HL-60 (cell line): ENCODE measurements at places on chromosomes 3 and 15.
A peak's percentile ranks its signal among the peaks of the same experiment; 100 is the strongest.

DNA sequence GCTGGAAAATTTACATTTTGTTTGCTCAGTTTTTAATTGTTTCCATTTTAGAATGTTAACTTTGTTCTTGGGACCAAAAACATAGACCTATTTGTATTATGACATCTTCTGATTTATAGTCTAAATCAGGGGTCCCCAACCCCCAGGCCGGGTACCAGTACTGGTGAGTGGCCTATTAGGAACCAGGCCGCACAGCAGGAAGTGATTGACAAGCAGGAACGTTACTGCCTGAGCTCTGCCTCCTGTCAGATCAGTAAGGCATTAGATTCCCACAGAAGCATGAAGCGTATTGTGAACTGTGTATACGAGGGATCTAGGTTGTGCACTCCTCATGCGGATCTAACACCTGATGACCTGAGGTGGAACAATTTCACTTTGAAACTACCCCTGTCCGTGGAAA is 51.9 kb downstream of the GHSR start:
- DNase-seq: no peak

GRCh38 chr3:127915115-127915936 is at the start of gene KBTBD12:
Gene KBTBD12, plus strand, starts transcription at chr3:127915232. Its CDS starts 7,830 bp downstream, at chr3:127923062.
- DNase-seq: no peak

DNA sequence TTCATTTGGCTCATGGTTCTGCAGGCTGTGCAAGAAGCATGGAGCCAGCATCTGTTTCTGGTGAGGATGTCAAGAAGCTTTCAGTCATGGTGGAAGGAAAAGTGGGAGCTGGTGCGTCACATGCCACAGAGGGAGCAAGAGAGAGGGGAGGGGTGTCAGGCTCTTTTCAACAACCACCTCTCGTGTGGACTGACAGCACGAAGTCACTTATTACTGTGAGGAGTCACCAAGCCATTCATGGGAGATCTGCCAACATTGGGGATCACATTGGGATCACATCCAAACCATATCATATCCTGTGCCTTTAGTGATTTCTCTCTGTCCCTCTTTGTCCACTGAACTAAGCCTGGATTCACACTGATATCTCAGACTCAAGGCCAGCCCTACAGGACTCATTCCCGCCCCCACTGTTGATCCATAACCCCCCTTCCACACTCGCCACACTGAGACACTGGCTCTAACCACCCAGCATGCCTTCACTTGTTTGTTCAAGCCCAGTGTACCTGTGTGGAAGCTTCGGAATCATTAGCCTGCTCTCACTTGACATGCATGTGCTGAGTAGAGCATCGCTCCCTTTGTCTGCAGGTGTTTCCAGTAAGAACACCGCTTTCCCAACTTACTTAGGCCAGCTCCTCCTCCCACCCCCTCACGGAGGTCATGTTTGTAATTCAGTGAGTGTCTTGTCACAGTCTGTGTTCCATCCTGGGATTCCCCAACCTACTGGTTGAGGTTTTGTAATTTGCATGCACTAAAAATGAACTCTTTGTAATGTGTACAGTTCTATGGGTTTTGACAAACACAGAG is 132.2 kb downstream of the KLF13 start:
- no peak for DNase-seq

DNA sequence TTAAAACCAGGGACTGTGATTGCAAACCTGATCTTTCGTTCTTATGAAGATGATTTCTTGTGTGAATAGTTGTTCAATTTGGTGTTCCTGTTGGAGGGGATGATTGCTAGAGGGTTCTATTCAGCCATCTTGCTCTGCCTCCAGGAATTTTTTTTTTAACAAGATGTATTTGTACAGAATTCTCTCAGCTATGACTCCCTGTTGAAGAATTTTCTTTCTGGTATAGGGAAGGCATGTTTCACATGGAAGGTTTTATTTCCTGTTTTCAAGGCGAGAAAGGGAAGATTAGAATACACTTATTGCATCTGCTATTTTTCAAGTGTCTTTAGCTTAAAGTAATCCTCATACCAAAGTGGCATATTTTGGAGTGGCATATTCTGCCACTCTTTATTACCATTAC is 5.6 kb upstream of the LRRC34 start:
- no peak for DNase-seq

GRCh38 chr3:26087751-26088150 is 297.9 kb downstream of the OXSM start:
- no peak for DNase-seq

GRCh38 chr15:72047020-72047419 is 70.9 kb downstream of the MYO9A start:
- DNase-seq: no peak

GRCh38 chr15:33068511-33068990 is 126.0 kb downstream of the FMN1 start:
- no peak for DNase-seq

GRCh38 chr15:78889000-78889399 is 16.3 kb downstream of the MORF4L1 start:
- no peak for DNase-seq

DNA sequence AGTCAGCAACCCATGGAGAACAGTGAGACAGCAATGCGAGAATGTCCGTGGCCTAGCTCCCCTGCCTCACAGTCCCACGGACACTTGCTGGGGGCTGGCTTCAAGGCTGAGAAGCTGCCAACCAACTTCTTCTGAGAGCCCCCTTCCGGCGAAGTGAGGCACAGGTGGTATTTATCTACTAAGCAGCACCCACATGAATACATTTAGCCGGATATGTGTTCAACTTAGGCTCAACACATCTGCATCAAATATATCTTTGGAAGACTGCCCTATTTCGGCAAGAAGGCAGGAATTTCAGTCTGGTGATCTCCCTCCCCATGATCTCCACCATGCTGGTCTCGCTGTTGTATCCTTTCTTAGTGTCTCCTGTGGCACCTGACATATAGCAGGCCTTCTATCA is 340.9 kb upstream of the NR2E3 start:
- no peak for DNase-seq

- DNase-seq: no peak
Measured at GRCh38 chr15:81301385-81301784, 22.6 kb downstream of the STARD5 start.

DNA sequence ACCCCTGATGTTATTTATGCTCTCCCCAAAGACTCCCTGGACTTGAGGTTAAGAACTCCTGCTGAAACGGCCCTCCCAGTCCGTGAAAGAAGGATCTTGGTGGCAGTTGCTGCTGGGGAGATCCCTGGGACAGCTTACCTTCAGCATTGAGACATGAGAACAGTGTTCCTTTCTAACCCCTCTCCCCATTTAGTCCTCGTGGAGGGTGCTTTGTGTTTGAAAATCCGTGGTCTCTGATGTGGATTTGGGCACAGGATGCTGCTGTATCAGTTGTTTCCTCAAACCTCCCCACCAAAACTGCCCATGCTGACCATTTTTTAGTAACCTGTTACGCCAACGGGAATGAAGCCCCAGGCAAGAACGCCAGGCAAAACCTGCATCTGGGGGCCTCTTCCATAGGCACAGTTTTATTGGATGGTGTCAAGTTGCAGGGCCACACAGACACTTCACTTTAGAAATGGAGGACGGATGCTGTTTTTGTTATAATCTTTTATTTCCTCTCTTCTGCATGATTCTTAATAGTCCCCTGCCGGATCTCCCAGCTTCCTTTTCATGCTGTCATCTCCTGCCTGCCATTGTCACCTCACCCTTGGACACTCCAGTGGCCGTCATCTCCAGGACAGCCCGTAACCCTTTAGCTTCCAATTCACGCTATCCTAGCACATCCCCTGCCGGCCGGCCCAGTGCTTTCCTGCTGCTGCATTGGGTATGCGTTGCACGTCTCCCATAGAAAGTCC is 31.7 kb upstream of the CEMIP start:
- no peak for DNase-seq

GRCh38 chr15:93312891-93313486 is 224.0 kb upstream of the RGMA start:
- DNase-seq: no peak

GRCh38 chr15:70856177-70856883 is 2.4 kb upstream of the LARP6 start:
- DNase-seq: no peak

DNA sequence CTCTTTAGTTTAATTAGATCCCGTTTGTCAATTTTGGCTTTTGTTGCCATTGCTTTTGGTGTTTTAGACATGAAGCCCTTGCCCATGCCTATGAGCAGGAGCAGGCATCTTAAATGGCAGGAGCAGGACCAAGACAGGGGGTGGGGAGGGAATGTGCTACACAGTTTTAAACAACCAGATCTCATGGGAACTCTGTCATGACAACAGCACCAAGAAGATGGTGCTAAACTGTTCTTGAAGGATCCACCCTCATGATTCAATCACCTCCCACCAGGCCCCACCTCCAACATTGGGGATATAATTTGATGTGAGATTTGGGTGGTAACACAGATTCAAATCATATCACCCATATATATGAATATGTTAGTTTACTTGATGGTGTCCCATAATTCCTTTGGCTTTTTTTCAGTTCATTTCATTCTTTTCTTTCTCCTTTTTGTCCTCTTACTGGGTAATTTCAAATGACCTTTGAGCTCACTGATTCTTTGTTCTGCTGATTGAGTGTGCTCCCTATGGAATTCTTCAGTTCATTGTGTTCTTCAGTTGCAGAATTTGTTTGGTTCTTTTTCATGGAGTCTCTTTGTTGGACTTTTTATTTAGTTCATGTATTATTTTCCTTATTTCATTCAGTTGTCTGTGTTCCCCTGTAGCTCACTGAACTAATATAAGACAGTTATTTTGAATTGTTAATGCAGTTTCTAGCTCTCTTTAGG is 62.6 kb downstream of the DOCK3 start:
- DNase-seq: no peak

GRCh38 chr3:188948281-188948996 is 223.3 kb upstream of the TPRG1 start:
- DNase-seq: no peak

DNA sequence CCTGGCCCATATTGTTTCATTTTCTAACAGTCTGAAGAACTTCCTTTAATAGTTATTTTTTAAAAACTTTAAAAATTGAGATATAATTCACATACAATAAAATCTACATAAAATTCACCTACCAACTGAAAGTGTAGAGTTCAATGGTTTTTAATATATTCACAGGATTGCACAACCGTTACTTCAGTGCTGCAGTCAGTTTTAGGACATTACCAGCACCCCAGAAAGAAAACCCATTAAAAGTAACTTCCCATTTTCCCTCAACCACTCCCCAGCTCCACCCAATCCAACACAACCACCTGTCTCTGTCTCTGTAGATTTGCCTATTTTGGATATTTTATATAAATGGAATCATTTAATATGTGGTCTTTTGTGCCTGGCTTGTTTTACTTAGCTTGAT is 29.6 kb downstream of the MGA start:
- peak; percentile 31 for DNase-seq

GRCh38 chr15:49573421-49573820 is 47.2 kb downstream of the FAM227B start:
- no peak for DNase-seq

DNA sequence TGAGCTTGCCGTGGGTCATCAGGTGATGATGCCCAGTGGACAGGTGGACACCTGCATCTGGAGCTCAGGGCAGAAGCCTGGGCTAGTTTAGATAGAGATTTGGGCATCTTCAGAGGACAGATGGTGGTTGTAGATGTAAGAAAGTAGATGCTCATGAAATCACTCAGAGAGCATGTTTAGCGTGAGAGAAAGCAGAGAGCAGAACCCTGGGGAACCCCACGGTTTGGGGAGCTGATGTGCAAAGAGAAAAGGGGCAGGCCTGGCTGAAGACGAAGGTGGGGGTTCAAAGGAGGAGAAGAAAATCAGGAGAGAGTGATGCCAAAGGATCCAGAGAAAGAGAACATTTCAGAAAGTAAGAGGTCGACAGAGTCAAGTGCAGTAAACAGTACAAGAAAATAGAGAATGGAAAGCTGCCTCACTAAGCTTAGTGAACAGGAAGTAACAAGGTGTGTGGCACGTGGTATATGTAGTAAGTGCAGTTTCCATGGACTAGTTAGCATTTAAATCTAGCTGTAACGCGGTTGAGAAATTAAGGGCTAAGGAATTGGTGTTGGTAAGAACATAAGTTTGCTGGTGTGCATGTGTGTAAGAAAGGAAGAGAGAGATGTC is 13.5 kb downstream of the TIGIT start:
- DNase-seq: no peak

- DNase-seq: no peak
Measured at GRCh38 chr3:53129344-53129743, 891 bp downstream of the RFT1 start.

GRCh38 chr3:126550488-126551051 is 8.2 kb downstream of the C3orf22 start:
- no peak for DNase-seq

- peak; percentile 53 for DNase-seq
Measured at GRCh38 chr3:21551019-21551418, 200.0 kb downstream of the ZNF385D start.

DNA sequence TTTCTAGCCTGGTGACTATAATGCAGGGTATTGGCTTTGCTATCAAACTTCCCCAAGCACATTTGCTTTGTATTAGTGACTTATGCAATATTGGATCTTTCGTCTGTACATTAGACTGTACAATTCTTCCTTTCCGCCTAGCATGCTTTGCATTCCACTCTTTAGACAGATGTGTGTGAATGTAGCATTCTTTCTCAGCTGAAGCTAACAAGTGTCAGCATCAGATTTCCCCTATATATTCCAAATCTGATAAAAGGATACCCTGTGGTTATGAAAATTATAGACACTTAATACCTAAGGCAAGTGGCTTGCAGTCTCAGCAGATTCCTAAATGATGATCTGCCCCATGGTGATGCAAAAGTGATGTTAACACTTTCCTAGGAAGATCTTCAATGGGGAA is 360.1 kb downstream of the CNTN4 start:
- no peak for DNase-seq

DNA sequence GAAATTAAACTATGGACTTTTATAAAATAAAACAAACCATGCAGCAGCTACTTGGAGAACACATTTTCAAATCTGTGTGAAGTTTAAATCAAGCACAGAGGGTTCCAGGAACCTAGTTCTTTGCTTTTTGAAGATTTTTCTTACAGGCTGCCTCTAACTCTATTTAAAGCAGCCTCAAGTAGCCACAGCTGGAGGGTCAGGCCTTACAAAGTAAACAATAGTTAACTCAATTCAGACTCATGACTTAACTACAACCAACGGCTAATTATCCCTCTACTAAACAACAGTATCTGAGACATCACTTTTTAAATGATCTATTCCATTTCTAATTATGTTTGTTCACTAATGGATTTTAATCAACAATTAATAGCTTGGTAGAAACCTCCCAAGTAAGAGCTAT is 9.8 kb downstream of the LRIG1 start:
- DNase-seq: no peak

DNA sequence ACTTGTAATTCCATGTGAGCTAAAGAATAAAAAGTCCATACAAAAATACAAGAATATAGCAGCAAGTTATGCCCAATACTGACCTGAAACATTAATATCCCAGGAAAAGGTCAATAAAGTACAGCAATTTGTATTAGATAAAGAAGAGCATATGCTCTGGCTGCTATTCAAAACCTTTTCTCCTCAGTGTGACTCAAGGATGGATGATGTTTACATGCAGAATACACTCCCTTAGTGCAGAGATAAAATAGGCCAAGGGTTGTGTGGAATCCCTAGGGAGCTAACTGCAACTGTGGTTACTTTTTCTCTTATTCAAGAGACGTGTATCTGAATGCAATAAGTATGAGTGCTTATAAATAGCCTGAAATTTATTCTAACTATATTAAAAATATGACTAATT is 78.7 kb downstream of the SLC9A9 start:
- no peak for DNase-seq
